Endodermal cell (in vitro differentiated cells): ENCODE measurements at places on chromosomes 16 and 17.

DNA sequence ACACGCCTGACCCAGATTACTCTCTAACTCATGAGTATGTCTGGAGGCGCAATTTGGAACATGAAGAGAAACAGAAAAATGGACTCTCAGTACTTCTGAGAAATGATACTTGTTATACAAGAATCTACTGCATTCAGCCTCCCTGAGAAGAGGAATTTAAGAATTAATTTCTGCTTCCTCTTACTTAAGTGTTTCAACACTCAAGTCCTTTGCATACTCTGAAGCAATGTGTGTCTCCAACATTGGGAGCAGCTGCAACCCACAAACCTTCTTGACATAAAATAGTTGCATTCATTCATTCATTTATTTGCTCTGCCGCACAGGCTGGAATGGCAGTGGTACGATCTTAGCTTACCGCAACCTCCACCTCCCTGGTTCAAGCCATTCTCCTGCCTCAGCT, 199.8 kb downstream of the NPIPA7 start:
- DNase-seq, result no peak

DNA sequence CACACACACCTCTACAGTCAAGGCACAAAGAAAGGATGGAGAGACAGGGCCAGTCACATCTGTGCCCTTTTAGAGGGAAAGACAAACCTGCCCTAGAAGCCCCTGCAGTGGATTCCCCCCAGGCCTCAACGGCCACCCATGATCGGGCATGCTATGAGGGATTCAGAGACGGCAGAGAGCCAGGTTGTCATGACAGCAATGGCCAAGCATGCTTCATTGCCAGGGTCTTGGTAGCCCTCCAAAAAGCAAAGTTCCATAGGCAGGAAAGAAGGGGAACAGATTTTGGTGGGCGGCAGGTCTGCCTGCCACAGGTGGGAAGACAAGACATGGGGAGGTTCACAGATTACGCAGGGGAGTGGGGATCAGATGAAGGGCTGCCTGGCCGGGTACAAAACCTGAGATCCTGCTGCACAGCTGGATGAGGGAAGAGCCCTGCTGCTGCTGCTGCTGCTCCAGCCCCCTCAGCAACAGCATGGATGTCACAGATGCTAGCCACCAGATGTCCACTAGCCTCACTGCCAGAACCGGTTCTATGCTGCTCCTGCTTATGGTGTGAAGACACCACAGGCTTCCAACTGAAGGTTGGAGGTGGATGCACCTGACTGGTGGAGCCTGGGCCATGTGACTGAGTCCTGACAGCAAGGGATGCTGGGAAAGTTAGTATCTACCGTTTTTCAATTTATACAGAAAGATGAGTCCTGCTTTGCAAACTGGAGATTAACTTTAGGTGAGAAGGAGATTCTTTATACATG, 17.8 kb downstream of the ACTG1 start:
- peak; percentile 69 for DNase-seq

DNA sequence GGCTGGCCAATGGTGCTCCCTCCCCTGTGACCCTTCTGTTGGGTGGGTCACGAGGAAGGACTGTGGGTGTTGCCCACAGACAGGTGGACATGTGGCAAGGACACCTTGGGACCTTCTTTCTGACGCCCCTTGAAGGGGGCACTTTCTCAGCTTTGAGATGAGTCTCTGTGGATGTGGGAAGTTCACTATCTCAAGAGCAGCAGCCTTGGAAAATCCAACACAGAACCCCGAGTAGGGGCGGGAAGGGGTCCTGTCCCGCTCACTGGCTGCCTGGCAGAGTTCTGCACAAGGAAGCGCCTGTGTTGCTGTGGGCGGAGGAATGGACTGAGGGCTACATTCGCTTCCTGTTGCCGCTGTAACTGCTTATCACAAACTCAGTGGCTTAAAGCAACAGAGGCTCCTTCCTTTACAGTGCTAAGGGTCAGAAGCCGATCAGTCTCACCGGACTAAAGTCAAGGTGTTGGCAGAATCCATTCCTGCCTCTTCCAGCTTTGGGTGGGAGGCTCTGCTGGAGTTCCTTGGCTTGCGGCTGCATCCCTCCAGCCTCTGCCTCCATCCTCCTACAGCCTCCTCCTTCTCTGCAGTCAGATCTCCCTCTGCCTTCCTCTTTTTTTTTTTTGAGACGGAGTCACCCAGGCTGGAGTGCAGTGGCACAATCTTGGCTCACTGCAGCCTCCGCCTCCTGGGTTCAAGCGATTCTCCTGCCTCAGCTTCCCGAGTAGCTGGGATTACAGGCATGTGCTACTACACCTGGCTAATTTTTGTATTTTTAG, 305.2 kb downstream of the SEC14L1 start:
- no peak for DNase-seq

DNA sequence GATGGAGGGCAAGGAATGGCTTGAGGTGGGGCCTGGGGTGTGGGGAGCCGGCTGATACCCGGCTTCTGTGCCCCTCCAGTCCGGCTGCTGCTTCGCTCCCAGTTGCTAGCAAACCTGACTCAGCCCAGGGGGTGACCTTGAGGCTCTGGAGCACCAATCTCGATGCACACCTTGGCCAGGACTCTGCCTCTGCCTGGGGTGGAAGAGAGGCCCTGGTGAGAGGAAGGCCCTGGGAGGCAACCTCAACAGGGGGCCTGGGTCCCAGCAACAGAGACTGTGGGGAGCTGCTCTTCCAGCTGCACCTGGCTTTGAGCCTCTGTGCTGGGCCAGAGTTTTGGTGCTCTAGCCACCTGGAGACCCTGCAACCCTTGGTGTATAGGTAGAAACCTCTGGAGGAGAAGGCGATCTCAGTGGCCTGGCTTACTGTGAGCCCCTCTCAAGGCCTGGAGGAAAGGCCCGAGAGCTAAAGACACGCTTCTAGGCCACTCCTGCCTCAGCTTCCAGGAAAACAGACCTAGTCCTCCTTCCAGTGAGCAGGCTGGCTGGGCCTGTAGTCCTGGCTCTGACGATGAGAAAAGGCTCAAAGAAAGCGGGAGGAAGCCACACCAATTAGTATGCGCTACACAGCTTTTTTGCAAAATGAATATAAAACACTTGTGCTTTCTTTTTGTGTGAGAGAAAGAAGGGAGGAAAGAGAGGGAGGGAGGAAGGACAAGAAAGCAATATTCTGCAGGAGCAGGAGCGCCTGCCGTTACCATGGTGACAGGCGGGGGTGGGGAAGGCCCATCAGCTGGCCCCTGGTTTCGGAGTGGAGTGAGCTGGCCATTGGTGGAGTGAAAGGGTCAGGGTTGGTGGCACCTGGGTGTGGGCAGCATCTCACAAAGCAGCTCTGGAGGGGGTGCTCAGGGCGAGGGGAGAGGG, 51.0 kb downstream of the VAC14 start:
- DNase-seq, result peak; percentile 65

DNA sequence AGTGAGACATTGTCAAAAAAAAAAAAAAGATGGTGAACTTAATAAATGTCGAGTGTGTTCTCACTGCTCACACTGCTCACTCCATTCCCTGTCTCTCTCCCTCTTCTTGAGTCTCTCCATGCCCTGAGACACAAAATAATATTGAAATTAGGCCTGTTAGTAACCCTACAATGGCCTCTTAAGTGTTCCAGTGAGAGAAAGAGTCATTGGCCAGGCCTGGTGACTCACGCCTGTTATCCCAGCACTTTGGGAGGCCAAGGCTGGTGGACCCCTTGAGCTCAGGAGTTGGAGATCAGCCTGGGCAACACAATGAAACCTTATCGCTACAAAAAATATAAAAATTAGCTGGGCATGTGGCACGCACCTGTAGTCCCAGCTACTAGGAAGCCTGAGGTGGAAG, 16.2 kb upstream of the CSF3 start:
- DNase-seq, result no peak

GRCh38 chr17:34758316-34758715, 178.9 kb downstream of the TMEM132E start:
- no peak for DNase-seq

DNA sequence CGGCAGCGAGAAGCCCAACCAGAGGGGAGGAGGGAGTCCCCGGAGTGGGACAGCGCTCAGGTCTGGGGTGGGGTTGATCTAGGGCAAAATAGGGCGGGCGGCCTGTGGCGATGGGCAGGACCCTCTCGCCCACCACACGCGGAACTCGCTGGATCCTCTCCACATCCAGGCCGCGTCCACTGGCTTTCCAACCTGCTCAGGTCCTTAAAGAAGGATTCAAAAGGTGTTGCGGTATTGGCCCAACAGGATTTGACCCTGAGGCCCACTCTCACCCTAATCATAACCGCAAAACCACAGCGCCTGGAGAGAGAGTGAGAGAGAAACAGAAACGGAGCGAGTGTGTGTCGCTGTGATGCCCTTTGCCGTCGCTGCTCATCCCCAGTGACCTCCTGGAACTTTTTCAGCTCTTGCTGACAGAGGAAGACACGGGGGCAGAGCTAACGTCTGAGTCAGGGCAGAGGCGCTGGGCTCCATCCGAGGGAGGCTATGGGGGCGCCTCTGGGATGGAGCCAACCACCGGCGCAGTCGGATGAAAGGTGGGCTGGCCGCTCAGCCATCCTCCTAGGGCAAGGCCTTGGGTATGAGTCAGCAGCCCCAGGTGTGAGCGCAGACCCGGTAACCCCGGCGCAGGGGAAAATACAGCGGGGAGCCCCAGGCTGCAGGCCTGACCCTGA, 16.7 kb upstream of the OR1F1 start:
- no peak for DNase-seq

- DNase-seq, result no peak
Measured at GRCh38 chr17:8681170-8681949, 50.8 kb upstream of the MYH10 start.

DNA sequence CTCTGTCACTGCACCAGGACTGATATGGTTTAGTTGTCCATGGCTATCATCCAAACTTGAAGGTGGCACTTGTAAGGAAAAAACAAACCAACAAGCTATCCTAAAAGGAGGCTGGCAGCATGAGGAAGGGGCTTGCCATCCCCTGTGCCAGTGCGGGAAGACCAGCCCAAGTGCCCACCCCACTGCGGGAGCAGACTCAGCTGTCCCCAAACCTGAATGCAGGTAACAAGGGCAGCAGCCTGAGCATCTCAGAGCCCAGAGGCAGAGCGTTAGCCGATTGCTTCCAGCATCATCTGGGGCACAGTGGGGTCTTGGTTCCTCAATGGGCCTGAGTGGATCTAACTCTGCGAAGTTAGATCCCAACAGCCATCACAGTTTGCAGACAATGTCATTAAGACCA, 29.2 kb upstream of the C16orf78 start:
- no peak for DNase-seq

GRCh38 chr17:48433896-48434295, 3.9 kb upstream of the SKAP1 start:
- DNase-seq, result no peak

GRCh38 chr17:59498530-59499307, 66.7 kb upstream of the DHX40 start:
- DNase-seq, result no peak

- no peak for DNase-seq
Measured at GRCh38 chr17:44765965-44766364, 7.2 kb downstream of the ADAM11 start.

- DNase-seq, result no peak
Measured at GRCh38 chr16:1315081-1316032, 5.9 kb downstream of the UBE2I start.

DNA sequence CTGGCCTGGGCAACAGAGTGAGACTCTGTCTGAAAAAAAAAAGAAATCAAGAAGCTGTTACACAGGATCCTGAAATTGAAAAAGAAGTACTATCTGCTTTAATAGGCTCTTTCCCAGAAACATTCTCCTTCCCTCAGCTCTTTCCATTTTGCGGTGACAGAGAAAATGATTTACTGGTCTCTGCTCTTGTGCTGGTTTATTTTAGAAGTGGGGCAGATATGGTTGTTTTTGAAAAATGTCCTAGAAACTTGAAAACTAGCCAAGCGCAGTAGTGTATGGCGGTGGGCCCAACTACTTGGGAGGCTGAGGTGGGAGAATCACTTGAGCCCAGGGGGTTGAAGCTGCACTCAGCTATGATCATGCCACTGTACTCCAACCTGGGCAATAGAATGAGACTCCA, 28.8 kb upstream of the TANGO6 start:
- DNase-seq, result no peak

DNA sequence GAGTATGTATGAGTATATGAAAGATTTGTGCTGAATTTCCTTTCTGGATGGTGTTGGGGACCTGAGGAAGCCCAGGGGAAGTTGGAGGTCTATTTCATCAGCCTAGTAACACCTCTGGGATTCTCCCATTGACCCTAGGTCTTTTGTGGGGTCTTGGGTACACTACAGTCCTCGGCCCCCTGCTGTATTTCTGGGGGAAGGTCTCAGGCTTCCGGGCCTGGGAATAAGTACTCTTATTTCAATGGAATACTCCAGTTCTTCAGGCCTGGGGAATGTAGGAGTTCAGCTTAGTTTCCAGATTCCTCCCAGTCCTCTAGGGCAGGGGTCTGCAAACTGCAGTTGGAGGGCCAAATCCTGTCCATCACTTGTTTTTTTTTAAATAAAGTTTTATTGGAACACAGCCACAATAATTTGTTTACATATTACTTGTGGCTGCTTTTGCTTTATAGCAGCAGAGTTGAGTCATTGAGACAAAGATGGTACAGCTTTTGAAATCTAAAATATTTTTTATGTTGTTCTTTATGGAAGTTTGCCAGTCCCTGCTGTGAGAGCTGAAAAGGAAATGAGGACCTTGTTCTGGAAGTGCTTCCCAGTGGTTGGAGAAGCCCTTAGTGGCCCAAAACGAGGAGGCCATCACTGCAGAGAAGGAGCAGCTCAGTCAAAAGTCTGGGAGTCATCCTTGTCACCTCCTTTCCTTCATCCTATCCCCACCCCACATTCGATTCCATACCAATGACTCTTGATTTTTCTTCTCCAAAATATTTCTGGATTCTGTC, 142.5 kb upstream of the HS3ST2 start:
- DNase-seq, result peak; percentile 60

DNA sequence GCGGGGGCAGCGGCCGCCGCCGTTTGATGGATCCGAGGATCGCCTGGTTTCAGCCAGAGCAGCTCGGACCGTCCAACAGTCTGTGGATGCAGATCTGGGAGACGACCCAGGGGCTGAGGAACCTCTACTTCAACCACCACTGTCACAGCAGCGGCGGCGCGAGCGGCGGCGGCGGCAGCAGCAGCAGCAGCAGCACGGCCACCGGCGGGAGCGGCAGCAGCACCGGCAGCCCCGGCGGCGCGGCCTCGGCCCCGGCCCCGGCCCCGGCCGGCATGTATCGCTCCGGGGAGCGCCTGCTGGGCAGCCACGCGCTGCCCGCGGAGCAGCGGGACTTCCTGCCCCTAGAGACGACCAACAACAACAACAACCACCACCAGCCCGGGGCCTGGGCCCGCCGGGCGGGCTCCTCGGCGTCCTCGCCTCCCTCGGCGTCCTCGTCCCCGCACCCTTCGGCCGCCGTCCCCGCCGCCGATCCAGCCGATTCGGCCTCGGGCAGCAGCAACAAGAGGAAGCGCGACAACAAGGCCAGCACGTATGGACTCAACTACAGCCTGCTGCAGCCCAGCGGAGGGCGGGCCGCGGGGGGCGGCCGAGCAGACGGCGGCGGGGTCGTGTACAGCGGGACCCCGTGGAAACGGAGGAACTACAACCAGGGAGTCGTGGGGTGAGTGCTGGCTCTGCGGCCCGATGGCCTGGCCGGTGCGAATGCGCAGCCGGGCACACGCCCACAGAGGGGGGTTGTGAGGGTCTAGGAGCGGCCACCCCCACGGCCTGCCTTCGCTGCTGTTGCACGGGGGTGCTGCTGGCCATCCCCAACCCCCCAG, 702 bp downstream of the TENT4B start:
- DNase-seq, result peak; percentile 69
